ENCODE measurements at places on chromosomes 11 and 22.

- no peaks in the 10 kb centered on the region for H3K4me1 ChIP-seq
- H3K27ac ChIP-seq: no peak overlapping the region
- no peak for DNase-seq
- no peaks in the 10 kb centered on the region for H3K36me3 ChIP-seq
These were observed 56.1 kb upstream of the SLC35C1 start for GRCh38 chr11:45748801-45749200.

DNA sequence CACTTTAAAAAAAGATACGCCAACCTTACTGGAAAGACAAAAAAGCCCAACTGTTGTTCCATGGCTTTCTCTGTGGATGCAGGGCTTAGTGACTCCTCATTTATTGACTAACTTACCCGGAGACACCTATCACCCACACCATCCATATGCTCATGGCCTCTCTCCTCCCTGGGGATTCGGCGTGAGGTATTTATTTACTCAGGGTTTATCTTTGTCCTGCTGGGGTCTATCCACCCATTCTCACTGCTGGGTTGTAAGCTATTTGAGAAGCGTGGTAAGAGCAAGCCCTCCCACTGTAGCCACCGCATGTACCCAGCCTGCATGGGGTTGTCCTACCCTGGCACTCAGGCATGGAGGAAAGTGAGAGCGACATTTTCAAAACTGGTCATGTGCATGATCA lies 93.6 kb downstream of the NELL1 start:
- H3K27me3 ChIP-seq: no peaks in the 10 kb centered on the region
- no peak for DNase-seq
- no peaks in the 10 kb centered on the region for H3K4me1 ChIP-seq
- no peak overlapping the region for H3K27ac ChIP-seq
- H3K36me3 ChIP-seq: no peaks in the 10 kb centered on the region
- no peak overlapping the region for H3K4me3 ChIP-seq

DNA sequence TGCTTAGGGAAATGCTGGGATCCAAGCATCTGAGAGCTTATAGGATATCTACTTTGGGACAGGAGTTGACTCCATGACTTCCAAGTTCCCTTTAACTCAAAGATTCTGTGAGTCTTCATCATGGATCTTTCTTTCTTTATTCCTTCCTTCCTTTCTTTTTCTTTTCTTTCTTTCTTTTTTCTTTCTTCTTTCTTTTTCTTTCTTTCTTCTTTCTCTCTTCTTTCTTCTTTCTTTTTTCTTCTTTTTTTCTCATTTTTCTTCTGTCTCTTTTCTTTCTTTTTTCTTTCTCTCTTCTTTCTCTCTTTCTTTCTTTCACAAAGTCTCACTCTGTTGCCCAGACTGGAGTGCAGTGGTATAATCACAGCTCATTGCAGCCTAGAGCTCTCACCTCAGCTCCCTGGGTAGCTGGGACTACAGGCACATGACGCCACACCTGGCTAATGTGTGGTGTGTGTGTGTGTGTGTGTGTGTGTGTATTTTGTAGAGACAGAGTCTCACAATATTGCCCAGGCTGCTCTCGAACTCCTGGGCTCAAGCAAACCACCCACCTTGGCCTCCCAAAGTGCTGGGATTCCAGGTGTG lies 5.4 kb upstream of the MICAL3 start:
- H3K4me1 ChIP-seq: peaks cover 4% of the 10 kb centered on the region
- no peak overlapping the region for H3K4me3 ChIP-seq
- H3K27ac ChIP-seq: no peak overlapping the region
- peaks cover 41% of the 10 kb centered on the region for H3K27me3 ChIP-seq

DNA sequence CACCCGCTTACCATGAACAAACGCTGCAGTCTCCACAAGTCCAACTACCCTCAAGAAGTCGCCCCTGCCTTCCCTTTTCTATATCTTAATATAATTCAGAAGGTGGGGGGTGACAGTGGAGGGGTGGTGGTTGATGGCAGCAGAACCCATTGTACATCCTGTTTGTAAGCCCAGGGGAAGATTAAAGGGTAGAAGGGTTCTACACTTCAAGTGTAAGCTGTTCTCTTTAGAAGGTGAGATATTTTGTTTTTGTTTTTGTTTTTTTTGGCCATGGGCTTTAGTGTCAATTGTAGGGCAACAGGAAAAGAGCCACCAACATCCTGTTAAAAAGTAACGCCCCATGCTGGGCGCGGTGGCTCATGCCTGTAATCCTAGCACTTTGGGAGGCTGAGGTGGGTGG lies 34.9 kb upstream of the RRAS2 start:
- H3K4me3 ChIP-seq: no peak overlapping the region
- peaks cover 5% of the 10 kb centered on the region for H3K4me1 ChIP-seq
- peaks cover 23% of the 10 kb centered on the region for H3K27me3 ChIP-seq
- DNase-seq: no peak
- no peaks in the 10 kb centered on the region for H3K36me3 ChIP-seq

DNA sequence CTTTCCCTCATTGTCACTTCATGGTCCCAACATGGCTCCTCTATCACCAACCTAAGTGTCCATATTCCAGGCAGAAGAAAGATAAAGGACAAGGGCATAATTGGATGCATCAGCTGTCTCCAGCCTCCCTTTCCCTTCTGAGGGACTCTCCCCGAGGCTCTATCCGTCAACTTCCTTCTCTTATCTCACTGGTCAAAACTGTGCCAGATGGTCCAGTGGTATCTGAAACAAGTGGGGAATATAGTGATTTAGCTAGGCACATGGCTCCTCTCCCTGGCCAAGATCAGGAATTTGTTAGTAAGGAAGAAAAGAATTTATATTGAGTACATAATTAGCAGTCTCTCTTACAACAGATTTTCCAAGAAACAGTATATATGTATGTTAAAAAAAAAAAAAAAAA lies 12.6 kb upstream of the SPON1 start:
- no peak overlapping the region for H3K27ac ChIP-seq
- H3K27me3 ChIP-seq: peaks cover 27% of the 10 kb centered on the region

- DNase-seq: no peak
- H3K27me3 ChIP-seq: no peaks in the 10 kb centered on the region
- H3K4me1 ChIP-seq: no peaks in the 10 kb centered on the region
- H3K27ac ChIP-seq: no peak overlapping the region
These were observed 71.1 kb downstream of the LARGE2 start for GRCh38 chr11:45993531-45994001.

DNA sequence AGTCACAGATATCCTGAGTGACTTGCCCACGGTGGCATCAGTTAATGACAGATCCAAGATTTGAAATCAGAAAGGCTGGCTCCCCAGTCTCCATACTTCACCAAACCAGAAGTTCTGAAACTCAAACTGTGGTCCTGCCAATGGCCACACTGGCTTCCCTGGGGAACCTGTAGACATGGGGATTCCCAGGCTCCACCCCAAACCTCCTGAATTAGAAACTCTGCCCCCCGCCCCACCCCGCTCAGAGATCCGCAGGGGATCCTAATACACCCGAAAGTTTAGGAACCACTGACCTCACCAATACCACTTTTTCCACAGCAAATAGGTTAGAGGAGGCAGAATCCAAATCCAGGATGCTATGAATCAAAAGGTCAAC lies 15.3 kb downstream of the RTN4RL2 start:
- peak overlapping the region; percentile 67 for H3K4me3 ChIP-seq
- DNase-seq: no peak
- no peaks in the 10 kb centered on the region for H3K36me3 ChIP-seq
- no peak overlapping the region for H3K27ac ChIP-seq

DNA sequence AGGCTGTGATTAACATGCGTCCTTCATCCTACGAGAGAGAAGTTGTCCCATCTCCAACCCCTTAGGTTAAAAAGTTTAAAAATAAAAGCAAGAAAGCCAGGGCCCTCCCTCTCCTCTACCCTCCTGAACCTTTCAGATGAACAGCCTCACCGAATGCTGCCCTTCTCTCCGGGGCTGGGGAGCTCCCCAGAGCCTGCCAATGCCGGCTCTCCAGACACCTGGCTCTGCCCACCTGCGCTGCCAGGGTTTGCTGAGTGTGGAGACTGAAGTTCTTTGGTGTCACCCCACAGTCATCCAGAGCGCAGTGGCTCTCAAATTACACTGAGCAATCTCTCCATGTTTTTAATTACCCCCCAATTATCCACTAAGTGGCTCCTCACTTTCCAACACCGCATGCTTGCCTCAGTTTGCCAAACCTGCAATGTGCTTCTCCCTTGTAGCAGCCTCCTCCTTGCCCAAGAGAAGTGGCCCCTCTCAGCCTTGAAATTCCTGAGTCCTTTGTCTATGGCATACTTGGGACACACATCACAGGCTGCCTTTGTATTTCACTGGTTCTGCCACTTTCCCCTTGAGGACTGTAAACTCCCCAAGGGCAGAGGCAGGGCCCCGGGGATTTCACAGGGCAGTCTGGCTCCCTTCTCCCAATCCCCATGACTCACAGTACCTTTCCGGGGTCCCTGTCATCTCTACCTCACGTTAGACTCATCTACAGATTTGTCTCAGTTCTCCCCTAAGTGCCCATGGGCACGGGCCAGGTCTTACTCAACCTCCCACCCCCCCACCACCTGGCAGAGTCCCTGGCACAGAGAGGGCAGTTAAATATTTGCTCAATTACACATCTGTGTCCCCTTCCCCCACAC lies 2.0 kb downstream of the MYH9 start:
- peak overlapping the region; percentile 97 for H3K27ac ChIP-seq
- H3K4me3 ChIP-seq: peak overlapping the region; percentile 95
- H3K36me3 ChIP-seq: peaks cover 44% of the 10 kb centered on the region
- peak; percentile 77 for DNase-seq
- H3K4me1 ChIP-seq: peaks cover 47% of the 10 kb centered on the region

DNA sequence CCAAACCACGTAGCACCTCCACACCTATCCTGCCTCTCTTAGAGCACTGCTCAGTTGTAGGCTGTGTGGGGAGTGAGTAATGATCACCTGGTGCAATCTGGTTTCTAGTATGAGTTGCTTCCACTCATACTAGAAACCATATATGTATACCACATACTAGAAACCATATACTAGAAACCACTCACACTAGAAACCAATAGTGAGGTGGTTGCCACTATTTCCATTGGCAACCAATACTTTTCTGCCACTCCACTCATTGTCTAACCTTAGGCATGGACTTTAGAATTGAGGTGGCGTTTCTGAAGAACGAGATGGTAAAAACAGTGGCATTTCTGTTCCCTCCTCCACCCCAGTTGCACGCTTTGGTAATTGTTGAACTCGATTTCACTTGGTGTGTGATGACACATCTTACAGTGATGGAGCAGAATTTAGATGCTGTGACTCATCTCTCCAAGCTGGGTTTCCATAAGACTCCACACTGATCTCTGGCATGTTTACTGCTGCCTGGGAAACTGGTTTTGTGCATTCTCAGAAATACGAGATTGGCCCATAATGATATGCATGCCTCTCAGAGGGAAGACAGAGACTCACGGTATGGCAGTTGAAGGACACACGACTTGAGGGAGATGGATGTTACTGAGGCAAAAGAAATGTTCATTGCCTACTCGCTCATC lies 82.9 kb downstream of the KIRREL3 start:
- H3K27ac ChIP-seq: peak overlapping the region; percentile 7
- no peaks in the 10 kb centered on the region for H3K4me1 ChIP-seq
- DNase-seq: no peak
- no peaks in the 10 kb centered on the region for H3K36me3 ChIP-seq
- H3K4me3 ChIP-seq: no peak overlapping the region

- DNase-seq: no peak
- H3K4me3 ChIP-seq: no peak overlapping the region
These were observed 7.5 kb upstream of the SLC15A3 start for GRCh38 chr11:60959431-60959830.

- DNase-seq: no peak
- peaks cover 37% of the 10 kb centered on the region for H3K4me1 ChIP-seq
- H3K27ac ChIP-seq: peak overlapping the region; percentile 99
- H3K36me3 ChIP-seq: peaks cover 59% of the 10 kb centered on the region
- peak overlapping the region; percentile 94 for H3K4me3 ChIP-seq
- no peaks in the 10 kb centered on the region for H3K27me3 ChIP-seq
These were observed 728 bp downstream of the RPL3 start for GRCh38 chr22:39318507-39319283.

- H3K27ac ChIP-seq: no peak overlapping the region
- no peaks in the 10 kb centered on the region for H3K4me1 ChIP-seq
- no peaks in the 10 kb centered on the region for H3K36me3 ChIP-seq
- DNase-seq: no peak
- no peaks in the 10 kb centered on the region for H3K27me3 ChIP-seq
- H3K4me3 ChIP-seq: no peak overlapping the region
These were observed 92.2 kb downstream of the PHF21B start for GRCh38 chr22:44917372-44918165.

- peak; percentile 80 for DNase-seq
- H3K27me3 ChIP-seq: no peaks in the 10 kb centered on the region
- H3K4me3 ChIP-seq: peak overlapping the region; percentile 89
These were observed 928 bp downstream of the FBXO7 start for GRCh38 chr22:32475468-32476010.

GRCh38 chr11:127627204-127627603 lies 626.6 kb upstream of the KIRREL3 start:
- H3K4me1 ChIP-seq: no peaks in the 10 kb centered on the region
- no peak for DNase-seq
- no peaks in the 10 kb centered on the region for H3K36me3 ChIP-seq
- no peak overlapping the region for H3K27ac ChIP-seq
- H3K4me3 ChIP-seq: no peak overlapping the region

DNA sequence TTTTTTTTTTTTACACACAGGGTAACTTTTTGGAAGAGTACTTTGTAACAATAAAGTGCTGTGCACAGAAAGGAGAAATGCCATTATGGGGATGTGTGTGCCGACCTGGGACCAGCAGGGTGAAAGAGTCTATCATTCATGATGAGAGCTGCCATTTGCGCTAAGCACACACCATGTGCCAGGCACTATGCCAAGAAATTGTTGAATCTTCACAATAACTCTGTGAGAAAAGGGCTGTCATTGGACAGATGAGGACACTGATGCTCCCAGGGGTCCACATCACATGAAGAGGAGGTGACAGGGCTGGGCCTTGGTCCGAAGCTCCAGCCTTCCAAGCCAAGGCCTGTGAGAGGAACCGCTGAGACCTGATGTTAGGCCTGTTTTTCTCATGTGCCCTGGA lies 5.6 kb downstream of the DUSP18 start:
- no peak for DNase-seq
- H3K4me3 ChIP-seq: no peak overlapping the region
- peaks cover 33% of the 10 kb centered on the region for H3K36me3 ChIP-seq
- no peaks in the 10 kb centered on the region for H3K27me3 ChIP-seq

DNA sequence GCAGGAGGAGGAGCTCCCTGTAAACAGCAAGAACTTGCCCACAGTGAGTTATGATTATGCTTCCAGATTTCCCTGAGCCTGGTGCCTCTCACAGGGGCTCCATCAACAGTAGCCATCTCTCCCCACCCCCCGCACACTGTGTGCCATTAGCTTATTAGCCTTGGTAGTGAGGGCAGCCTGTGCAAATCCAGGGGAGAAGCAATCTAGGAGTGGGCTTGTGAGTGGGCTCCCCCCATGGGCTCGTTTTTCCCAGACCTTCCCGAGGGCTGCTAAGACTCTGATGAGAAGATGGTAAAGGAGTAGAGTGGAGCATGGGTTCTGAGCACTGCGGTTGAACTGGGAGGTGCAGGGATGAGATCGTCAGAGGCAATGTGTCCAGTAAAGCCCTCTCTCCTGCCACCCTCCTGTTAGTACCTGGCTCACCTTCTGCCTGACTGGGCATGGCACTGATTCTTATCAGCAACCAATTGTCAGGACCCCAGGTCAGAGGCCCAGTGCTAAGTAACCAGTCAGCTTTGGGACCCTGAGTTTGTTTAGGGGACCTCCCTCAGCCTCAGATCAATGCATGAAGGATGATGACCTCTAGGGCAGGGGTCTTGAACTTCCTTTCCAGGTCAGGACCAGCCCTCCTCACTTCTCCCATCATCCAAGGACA lies 38.4 kb upstream of the TP53I11 start:
- DNase-seq: no peak
- H3K4me3 ChIP-seq: no peak overlapping the region
- no peak overlapping the region for H3K27ac ChIP-seq

All from activated CD4-positive, alpha-beta T cell treated with anti-CD3 and anti-CD28 coated beads, Interleukin-2, amount 10 ng/mL, durations not matched to agents 24 days and 14 days (primary cell).